ENCODE measurements at places on chromosomes 13 and 19. TPM values are rescaled to one million over a fixed set of nuclear protein-coding genes. Genes with fewer than 3 reads are reported as not detected.

- DNase-seq, result peak; percentile 31
Measured at GRCh38 chr19:38319421-38320258, at the start of gene KCNK6. Gene KCNK6 (plus strand): TSS chr19:38319845. CDS start chr19:38319951, 106 bp downstream.

ZNF492 gene
- polyA plus RNA-seq, result not detected

- no peak for DNase-seq
Measured at GRCh38 chr19:32220951-32221350, 124.5 kb upstream of the ZNF507 start.

PRKCG gene
- polyA plus RNA-seq, result not detected

DNA sequence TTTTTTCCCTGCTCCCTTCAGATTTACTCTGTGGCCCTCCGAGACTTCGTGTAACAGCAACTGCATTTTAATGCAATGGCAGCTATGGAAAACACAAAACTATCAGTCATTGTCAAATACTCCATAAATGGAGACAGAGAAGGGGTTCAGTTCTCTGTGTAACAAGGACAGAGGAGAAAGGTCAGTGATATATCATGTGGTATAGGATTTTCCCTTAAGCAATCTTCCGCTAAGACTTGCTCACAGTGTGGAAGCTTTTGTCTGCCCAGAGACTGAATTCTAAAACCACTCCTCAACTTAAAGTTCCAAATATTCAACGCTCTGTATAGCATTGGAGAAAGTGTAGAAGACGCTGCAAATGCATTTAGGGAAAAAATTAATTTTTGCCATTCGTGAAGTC is 111.3 kb upstream of the EDNRB start:
- no peak for DNase-seq

DNA sequence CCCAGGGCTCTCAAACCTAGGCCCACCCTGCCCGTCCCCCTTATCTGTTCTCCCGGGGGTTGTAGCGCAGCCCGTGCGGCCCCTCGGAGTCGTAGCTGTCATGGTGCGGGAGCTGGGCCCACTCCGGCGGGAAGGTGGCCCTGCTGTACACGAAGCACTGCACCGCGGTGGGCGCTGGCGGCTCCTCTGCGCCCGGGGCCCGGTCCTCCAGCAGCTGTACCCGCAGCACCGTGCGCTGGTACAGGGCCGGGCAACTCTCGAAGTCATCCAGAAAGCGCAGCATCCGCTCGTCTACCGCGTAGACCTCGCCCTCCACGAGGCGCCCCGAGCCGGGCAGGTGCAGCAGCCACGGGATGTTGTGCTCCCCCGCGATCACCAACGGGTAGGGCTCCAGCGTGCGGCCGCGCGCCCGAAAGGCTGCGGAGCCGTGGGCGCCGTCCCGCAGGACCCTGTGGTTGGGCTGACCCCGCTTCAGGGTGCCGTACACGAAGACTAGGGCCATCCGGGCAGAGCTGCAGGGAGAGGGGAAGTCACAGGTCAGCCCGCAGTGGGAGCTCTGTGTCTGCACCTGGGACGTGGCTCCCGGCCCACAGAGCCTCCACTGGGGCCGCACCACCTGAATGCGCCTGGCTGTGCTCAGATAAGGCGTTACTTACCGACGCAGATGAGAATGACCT is 56.4 kb downstream of the GGACT start:
- DNase-seq, result no peak

DNA sequence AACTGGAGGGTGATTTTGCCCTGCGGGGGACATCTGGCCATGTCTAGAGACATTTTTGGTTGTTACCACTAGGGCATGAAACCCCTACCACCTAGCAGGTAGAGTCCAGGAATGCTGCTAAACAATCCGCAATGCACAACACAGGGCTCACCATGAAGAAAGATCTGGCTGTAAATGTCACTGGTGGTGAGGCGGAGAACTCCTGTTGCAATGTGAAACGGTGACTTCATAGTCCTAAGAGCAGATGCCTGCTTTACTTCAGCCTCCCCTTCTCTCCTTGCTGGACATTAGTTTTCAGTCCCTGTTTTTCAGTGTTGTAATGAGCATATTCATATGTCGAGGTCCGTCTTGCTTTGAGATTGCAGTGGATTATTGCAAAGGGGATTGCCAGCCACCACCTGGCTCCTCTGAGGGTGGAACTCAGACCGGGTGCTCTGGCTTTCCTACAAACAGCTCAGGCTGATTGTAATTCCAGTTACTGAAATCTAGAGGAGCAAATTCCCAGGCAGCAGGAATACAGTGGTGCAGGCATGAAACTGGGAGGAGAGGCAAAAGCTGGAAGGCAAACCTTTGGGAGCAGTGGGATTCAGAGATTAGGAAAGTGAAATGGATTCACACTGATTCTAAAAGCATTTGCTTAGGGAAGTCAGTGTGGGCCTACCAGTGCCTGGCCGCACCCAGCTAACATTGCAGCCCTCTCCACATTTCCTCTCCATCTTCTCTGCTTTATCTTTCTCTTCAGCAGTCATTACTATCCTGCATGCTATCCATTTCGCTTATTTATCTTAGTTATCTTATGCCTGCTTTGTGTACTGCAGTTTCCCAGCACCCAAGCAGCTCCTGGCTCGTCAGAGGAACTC is 76.1 kb upstream of the PCDH8 start:
- DNase-seq, result no peak
